Stimulated activated CD4-positive, alpha-beta T cell treated with anti-CD3 and anti-CD28 coated beads, Interleukin-12 subunit alpha, Interleukin-12 subunit beta, amount 100 ng/mL, for 4 hours (primary cell): ENCODE measurements at places on chromosomes 13 and 19.

GRCh38 chr13:109509154-109509900, 277.1 kb downstream of the IRS2 start:
- no peak for DNase-seq

DNA sequence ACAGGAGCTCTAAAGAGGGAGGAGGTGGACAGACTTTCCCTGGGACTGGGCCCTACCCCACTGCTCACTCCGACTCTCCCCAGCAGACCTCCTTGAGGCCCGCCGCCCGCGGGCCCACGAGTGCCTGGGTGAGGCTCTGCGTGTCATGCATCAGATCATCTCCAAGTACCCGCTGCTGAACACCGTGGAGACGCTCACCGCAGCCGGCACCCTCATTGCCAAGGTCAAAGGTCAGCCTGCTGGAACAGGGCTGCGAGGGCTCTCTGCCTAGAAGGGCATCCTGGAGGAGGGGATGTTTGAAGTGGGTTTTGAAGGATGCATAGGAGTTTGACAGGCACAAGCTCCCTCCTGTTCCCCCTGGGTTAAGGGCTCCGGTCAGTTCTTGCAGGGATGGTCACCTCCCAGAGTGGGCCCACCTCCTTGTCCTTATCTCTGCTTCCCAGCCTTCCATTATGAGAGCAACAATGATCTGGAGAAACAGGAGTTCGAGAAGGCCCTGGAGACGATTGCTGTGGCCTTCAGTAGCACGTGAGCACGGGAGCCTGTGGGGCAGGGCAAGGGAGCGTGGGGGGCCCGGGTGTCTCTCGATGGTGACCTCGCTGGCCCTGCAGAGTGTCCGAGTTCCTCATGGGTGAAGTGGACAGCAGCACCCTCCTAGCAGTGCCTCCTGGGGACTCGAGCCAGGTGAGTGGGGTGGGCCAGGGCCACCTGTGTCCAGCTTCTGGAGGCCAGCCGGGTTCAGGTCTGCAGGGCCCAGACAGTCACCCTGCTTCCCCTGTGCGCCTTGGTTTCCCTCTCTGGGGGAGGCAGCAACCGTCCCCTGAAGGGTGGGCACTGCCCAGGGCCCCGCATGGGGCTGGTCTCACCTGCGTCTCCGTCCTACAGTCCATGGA, 6.3 kb downstream of the ARHGAP45 start:
- DNase-seq = no peak

DNA sequence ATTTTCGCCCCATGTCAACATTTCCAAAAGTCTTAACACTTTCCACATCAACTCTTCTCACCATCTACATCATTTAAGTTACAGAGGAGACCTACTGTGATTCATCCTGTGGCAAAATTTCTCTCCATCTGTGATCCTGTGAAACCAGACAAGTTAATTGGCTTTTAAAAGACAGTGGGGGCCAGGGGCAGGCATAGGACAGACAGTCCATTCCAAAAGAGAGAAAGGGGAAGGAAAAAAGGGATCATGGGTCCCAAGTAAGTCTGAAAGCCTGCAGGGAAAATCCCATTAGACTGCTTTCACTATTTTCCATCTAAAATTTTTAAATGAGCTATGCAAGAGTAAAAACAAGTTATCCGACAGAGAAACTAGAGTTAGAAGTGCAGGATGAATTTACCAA, 121.0 kb downstream of the MRPL57 start:
- no peak for DNase-seq

DNA sequence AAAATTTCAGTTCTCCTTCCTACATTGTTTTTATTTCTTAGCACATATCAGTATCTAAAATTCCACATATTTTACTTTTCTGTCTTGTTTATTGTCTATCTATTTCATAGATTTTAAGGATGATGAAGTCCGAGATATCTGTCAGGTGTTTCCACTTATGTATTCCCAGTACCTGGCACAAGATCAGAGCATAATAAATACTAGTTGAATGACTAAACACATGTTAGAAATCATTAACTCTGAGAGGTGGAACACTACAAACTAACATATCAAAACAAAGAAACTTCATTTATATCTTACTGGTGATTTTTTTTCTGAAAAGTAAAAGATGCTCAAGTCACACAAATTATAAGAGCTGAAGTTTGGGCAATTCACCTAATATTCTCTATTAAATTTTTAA, 1208.3 kb downstream of the PCDH9 start:
- no peak for DNase-seq

DNA sequence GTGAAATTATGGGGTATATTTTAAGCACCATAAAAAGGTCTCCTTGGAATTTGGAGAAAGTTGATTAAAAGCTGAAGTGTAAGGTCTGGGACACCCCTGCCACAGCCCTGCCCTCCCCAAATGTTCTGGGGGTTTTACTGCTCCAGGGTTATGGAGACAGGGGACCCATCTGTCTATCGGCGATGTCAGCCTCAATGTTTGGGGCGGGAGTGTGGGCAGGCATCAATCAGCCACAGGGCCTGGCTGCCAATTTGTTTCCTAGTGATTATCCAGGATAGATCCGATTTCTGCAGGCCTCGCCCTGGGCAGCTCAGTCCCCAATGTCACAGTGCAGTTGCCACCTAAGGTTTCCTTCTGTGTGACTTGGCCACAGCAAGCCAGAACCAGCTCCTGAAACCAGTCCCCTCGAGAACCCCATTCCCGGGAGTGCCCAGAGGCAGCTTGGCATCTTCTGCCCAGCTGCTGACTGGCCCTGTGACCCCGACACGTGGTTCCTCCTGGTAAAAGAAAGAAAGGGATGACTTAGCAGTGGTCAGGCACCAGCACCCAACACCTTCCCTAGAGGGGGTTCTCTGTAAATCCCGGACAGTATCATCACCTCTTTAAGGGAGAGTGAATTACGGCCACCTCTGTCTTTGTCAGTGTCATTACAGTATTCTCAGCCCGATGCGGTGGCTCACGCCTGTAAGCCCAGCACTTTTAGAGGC, 41.6 kb downstream of the MYO9B start:
- no peak for DNase-seq

GRCh38 chr13:110400786-110401533, 93.9 kb downstream of the COL4A2 start:
- no peak for DNase-seq

DNA sequence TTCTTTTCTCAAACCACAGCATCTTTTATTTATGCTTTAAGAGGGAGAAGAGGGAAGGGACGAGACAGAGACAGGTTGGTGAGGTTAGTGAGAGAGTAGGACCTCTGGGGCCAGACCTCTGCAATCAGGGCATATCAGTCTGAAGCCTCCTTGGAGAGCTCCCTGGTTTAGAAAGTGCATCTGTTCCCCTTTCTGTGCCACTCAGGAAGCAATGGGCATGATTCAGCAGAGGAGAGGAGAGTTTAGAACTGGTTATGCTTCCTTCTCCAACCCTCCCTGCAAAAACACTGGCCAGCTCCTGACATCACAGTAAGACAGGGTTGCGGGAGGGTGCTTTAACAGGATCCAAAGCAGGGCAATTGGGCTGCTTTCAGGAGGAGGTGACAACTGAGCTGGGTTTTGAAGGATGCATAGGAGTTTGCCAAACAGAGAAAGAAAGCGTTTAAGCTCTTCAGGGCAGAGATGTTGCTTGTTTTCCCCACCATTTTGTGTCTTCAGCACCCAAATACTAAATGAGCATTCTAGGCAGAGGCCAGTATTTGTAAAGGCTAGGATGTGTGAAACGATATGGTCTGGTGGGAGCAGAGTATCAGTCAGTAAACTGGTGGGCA, 33.1 kb downstream of the CERS4 start:
- DNase-seq = no peak

GRCh38 chr19:32373585-32374295, 28.3 kb downstream of the ZNF507 start:
- no peak for DNase-seq

DNA sequence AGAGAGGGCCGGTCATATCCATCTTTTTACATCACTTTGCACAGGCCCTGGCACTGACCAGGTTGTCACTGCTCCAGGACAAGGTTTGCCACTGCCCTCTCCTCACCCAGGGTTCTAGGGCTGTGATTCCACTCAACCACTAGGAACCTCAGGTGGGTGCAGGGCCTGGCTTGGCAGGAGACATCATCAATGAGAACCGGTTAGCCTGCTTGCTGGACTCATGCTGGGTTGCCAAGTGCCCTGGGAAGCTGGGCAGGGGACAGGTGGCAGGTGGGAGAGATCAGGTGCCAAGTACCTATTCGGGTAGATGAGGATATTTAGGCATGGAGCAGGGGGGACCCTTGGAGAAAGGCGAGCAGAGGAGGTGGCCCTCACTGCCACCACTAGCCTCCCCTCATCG, 4.2 kb upstream of the CERS4 start:
- DNase-seq = no peak

DNA sequence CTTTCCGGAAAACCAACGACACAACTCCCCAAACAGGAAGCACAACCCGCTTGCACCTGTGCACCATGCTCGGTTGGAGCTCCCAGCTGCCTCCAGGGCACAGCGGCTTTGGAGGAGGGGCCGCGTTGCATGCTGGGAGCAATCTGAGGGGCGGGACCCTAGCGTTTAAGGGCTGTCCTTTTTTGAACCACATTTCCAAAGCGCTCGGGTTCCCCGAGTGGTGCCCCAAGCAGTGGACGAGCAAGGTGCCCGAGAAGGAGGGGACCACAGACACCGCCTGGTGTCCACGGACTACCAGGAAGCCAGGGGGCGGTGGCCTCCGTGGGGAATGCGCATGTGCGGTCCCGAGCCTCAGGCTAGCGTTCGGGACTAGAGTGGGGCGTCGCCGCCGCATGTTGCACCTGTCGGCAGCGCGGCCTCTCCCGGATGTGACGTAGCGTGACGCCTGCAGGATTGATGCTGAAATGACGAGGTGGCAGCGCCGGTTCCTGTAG, 11.9 kb upstream of the ZNF57 start:
- DNase-seq = peak; percentile 59

GRCh38 chr13:87058786-87059329, 612.3 kb upstream of the SLITRK5 start:
- DNase-seq = no peak

DNA sequence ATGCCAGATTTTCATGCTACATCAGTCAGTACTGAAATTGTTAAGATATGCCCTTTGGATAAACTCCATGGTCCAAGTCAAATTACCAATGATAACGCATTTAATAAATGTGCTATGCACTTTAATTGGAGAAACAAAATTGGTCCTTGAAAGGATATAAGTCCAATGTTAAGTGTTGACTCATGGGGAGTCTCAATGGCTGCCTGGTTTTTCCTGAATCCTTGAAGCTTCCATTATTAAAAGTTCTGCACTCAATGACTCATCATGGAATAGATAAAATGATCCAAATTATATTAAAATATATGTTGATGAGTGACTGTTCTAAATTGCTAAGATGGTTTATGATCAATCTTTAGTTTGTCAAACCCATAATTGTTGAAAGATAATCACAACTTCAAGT, 346.0 kb upstream of the ATXN8OS start:
- no peak for DNase-seq

GRCh38 chr19:5683177-5683886, 2.5 kb downstream of the HSD11B1L start:
- DNase-seq = no peak

DNA sequence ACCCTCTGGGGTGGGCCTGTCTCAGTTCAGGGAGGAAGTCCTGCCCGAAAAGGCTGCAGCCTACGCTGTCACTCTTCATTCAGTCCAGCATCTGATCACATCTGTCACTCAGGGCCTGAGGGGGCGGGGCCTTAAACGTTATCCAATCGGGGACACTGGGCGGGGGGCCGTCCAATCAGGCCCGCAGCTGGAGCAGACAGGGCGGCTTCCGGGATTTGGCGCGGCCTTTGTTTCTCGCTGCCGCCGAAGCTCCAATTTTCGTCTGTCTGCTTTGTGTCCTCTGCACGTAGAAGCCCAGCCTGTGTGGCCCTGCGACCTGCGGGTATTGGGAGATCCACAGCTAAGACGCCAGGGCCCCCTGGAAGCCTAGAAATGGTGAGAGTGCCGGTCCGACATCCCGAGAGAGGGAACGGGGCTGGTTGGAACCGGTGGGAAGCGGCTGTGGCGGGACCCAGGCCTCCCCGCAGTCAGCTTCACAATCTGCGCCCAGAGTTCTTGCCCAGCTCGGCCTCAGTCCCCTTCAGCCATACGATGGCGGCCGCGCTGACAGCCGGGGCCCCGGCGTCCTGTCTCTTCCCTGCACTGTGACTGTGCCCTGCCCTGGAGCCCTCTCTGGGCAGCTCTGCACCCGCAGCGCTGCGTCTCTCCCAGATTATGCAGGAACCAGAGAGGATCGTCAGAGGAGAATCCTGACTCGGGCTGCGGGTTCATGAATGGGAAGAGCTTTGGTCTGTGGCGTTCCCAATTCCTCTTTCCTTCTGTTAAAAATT, at the start of gene ZNF730:
Gene ZNF730, plus strand, starts transcription at position 224 of the 770 bp plus-strand sequence. Its CDS starts 149 bp downstream, at position 373.
- DNase-seq = peak; percentile 37

DNA sequence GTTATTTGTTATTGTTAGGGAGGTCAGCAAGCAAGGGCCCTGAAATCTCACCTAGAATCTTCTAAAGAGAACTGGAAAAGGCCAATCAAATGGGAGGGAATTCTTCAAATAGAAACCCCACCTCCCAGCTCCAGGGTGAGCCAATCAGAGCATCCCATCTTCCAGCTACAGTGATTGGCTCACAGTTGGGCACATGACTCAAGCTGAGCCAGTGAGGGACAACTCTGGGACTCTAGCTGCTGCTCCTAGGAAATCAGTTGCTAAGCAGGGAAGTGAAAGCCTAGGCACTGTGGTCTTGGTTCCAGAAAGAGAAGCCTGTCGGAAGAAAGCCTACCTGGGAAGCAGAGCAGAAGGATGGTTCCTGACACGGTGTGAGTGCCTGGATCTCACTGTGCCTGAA, 13.4 kb downstream of the TM6SF2 start:
- no peak for DNase-seq

DNA sequence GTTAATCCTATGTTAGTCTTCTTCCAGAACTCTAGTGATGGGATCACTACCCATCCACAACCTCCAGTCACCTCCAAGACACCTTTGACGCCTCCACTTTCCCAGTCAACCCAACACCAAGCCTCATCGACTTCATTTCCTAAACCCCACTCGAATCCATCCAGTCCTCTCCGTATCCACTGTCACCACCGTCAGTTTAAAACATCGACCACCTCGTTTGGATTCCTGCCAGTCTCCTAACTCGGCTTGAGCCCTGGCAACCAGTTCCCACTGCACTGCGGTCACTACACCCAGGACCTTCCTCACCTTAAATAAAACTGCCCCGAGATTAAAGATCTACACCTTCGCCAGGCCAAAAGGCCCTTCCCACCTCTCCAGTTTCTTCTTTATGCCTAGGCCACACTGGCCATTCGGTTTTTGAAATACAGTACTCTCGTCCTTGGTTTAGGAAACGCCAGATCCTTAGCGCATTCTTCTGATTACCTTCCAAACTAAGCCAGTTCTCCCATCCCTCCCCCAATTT, 1.2 kb downstream of the MTIF3 start:
- DNase-seq = no peak
